Head of caudate nucleus (tissue), 42 donors: ENCODE measurements at places on chromosomes 1 and 21.
A peak's percentile ranks its signal among the peaks of the same experiment; 100 is the strongest.

GRCh38 chr1:77394166-77394565 is 112.3 kb downstream of the AK5 start:
- DNase-seq = no peak

DNA sequence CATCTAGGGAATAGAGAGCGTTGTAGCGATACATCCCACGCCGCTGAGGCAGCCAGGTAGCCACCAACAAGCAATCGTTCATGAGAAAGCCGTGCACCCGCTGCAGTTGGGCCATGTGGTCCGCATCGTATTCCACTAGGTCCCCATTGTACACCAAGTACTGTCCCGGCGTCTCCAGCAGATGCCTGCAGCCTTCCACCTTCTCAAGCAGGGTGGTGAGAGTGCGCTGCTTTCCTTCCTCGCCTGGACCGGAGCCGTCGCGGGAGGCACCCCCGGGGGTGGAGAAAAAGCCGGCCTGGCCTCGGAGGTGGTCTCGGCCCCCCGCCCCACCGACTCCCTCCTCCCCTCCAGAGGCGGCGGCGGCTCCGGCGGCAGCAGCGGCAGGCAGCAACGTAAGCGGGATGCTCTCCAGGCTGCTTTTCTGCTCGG is 595 bp downstream of the EXOC8 start:
- DNase-seq = peak; percentile 14

- no peak for DNase-seq
Observed at GRCh38 chr1:245537992-245538391, 383.2 kb downstream of the KIF26B start.

GRCh38 chr1:23496490-23497181 is 12.7 kb upstream of the ASAP3 start:
- DNase-seq = no peak

DNA sequence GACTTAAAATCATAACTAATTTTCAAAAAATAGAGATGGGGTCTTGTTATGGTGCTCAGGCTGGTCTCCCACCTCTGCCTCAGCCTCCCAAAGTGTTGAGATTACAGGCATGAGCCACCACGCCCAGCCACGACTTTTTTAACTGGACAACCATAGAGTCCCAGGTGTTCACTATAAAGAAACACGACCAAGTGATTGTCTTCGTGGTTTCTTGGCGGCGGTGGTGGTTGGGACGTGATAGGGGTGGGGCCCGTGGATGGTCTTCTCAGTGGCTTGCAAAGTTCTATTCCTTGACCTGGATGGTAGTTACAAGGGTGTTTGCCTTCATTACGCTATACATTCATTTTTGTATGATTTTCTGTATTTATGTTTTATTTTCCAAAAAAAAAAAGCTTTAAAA is 34.6 kb upstream of the COX20 start:
- no peak for DNase-seq

DNA sequence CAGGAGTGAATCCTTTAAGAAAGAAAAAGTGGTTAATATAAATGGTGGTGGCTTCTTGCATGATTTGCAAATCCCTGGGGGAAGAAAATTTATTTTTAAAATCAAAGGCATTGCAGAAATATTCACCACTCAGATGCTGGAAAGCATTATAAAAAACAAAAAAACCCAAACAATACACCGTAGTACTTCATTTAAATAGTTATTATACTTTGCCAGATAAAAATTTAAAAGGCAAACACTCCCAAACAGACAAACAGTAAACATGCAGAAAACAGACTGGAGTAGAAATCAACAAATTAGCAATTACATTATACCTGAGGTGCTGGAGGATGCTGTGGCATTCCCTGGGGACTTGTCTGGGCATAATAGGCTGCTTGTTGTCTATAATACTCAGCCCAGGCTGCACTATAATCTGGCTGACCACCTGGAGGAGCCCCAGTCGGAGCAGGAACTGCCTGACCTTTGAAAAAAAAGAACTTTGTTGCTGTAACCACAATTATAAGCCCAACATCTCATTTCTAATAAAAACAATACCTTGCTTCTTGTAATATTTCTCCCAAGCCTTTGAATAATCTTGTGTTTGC is 29.9 kb downstream of the FUBP1 start:
- DNase-seq = no peak

- peak; percentile 22 for DNase-seq
Observed at GRCh38 chr1:64282351-64282750, 78.9 kb downstream of the UBE2U start.

DNA sequence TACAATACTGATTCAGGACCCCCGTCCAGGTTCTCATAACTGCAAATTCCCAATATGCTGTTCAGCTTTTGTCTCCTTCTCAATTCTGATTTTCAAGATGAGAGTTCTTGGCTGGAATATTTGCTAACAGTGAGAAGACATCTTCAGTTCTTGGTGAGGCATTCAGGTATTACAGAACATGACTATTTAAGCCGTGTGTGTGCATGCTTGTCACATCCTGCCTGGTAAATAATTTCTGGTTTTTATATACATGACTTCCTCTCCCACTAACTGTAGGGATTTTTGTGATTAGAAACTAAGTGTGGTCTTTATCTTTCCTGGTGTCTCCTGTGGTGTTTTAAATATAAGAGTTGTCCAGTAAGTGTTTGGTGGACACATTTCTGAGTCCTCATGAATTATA is 10.2 kb upstream of the SLC19A2 start:
- no peak for DNase-seq

DNA sequence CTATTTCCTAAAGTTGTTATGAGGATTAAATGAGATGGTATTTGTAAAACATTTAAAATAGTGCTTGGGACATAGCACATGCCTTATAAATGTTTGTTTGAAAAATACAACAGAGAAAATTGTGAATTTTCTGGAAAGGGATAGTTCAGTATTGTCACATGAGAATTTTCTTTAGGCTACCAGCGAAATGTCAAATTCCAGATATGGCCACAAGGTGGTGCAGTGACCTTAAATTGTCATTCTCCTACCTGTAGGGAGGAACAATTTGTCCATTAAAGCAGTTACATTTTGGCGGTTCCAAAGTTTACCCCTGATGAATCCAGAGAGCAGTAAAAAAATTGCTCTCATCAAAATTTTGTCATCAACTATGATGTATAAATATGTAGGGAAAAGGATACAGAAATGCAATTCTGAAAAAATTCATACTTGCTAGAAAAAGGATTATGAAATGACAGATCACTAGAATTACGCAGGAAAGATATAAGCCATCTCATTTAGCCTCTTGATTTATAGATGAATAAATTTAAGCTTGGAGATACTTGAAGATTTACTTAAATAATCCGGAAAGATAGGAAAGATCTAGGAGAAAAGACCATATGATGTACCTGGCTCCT is 50.2 kb upstream of the TSHB start:
- DNase-seq = peak; percentile 66

- no peak for DNase-seq
Observed at GRCh38 chr1:172917972-172918371, 132.8 kb downstream of the TNFSF18 start.

- no peak for DNase-seq
Observed at GRCh38 chr1:175784831-175785230, 41.4 kb upstream of the TNR start.

GRCh38 chr1:220221670-220222069 is 50.6 kb downstream of the RAB3GAP2 start:
- no peak for DNase-seq

- DNase-seq = no peak
Observed at GRCh38 chr1:213596729-213597128, 391.0 kb upstream of the PROX1 start.

- DNase-seq = no peak
Observed at GRCh38 chr1:167955915-167956314, 19.0 kb upstream of the MPC2 start.

DNA sequence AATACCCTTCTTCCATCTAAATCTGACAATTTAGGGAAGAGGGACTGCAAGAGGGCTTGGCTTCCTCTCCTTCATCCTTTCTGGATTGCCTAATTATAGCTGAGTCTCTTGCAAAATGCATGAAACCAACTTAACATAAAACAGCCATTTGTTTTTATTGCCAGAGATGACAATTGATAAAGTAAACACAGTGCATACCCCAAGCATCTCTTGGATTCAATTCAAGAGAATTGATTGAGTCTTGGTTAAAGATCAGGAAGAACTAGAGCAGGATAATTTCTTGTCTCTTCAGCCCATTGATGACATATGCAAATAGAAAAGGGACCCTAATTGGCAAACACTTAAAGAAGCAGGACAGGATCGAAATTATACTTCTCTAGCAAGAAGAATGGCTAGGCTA is 617.1 kb upstream of the PTBP2 start:
- DNase-seq = no peak

DNA sequence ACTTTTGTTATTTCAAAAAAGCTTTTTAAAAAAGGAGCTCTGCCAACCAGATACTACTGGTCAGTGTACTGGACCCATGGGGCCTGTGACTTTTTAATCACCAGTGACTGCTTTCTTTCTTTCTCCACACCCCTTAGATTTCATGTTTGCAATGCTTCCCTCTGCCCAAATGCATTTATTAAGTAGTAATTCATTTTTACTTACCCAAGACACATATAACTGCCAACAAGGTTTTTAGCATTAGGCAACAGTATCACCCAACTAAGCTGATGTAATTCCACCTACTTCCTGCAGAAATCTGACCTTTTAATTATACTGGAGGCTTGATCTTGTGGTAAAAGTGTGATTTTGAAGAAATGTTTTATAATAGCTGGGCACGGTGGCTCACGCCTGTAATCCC is 12.5 kb downstream of the MECR start:
- no peak for DNase-seq

DNA sequence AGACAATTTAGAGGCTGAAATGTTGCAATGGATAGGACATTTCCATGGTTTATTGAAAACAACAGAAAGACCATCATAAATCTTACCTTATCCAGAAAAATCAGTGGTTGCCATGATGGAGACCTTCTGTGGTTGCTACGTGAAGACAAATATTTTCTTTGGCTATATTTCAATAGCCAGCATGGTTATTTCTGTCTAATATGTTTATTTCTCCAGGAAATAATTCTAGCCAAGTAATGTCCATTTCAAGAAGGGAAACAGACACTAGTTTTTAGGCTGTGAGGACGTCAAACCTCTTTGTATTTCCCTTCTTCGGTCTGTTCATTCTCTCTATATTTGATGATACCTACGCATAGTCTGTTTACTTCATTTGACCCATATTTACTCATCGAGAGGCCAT is 49.2 kb upstream of the NFASC start:
- no peak for DNase-seq

GRCh38 chr1:85569737-85570404 is 10.7 kb upstream of the CCN1 start:
- DNase-seq = no peak

DNA sequence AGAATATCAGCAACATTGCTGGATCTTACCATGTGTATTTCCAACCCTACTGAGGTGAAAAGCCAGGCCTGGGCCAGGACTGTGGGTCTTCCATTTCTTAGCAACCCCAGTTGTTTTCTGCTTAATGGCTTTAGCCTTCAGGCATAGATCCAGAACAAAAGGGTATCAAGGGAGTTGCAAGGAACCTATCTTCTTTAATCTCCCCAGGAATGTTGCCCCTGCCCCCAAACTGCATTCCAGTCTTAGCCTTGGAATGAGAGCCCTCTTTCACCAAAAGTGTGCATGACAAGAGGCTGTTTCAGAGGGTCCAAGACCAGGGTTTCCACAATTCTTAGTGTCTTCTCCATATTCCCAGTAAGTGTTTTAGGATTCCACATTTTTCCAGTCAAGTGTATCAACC is 87.9 kb upstream of the SOX13 start:
- DNase-seq = no peak

DNA sequence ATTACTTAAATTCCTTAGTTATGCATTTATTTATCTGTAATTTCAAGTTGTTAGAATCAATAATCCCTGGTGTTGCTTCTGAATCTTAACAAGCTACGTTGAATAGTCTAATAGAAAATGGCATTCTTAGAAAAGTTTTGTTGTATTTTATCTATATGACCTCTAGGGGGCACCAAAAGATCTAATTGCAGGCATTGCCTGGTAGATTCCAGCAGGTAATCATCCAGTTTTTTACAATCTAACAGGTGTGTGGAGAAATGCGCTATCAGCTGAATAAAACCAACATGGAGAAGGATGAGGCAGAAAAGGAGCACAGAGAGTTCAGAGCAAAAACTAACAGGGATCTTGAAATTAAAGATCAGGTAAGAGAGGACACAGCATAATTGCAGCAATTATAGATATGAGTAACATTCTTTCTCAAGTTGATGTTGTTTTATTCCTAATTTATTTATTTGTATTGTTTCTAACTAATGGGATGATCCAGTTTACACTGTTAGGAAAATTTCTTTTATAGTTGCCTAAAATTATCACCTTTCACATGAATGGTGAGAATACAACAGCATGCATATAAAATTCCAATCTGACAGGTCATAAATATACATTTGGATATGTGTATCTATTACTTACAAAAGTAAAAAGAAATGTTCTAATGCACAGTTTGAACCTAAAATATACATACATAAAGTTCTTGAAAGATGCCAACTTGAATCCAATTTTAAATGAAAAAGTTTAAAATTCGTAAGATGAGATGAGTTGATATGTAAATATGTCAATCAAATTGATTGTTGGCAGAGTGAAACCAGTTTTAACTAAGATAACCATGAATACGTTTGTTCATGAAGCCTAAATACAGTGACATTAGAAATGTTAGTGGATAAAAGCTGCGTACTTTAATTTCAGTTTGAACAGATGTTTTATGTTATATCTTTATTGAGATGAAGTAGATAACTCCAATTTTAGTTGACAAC is 88.4 kb downstream of the SDCCAG8 start:
- no peak for DNase-seq

DNA sequence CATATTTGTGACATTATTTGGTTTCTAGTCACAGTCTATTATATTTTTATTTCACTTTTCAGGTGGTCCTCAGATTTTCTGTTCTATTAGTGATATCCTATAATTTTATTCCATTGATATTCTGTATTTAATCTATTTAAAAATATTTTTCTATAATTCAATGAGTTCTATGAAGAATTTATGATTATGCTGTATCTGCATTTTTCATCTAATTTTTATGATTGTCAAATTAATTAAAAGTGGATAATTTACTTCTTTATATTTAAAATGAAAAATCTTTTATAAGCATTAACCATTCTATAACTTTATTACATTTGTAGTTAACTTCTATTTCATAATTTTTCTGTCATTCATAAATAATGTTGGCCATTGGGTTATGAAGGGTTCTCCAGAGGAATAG is 387.4 kb upstream of the LRRC7 start:
- DNase-seq = no peak

- no peak for DNase-seq
Observed at GRCh38 chr1:200153277-200154055, 126.0 kb downstream of the NR5A2 start.

GRCh38 chr1:162908780-162909179 is 47.8 kb upstream of the CCDC190 start:
- DNase-seq = no peak

- no peak for DNase-seq
Observed at GRCh38 chr1:160761886-160762285, 22.8 kb downstream of the SLAMF7 start.

DNA sequence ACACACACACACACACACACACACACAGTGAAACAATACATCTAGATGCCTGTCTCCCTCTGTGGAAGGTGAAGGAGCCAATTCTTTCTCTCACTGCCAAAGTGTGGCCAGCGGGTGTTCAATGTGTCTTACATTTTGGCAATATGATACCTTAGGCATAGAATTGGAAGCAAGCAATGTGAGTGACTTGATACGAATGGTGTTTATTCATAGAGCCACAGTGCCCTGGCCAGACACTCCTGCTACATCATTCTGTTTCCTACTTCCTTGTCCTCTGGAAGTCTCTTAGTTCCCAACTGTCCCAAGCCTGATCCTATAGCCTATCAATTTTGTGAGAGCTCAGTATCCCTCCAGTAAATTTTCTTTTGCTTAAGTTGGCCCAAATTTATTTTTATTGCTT is 170.0 kb upstream of the L1TD1 start:
- no peak for DNase-seq

- no peak for DNase-seq
Observed at GRCh38 chr1:53521924-53522552, 62.8 kb downstream of the DMRTB1 start.
